Cortex of kidney (tissue), 1 donor: ENCODE measurements at places on chromosomes 3 and 15.

GRCh38 chr15:65106011-65106590 lies 8.9 kb downstream of the UBAP1L start:
- no peak for DNase-seq

GRCh38 chr3:176296066-176296597 lies 901.1 kb downstream of the TBL1XR1 start:
- DNase-seq: no peak

- DNase-seq: no peak
Measured at GRCh38 chr15:28265334-28266019, 56.5 kb downstream of the HERC2 start.

DNA sequence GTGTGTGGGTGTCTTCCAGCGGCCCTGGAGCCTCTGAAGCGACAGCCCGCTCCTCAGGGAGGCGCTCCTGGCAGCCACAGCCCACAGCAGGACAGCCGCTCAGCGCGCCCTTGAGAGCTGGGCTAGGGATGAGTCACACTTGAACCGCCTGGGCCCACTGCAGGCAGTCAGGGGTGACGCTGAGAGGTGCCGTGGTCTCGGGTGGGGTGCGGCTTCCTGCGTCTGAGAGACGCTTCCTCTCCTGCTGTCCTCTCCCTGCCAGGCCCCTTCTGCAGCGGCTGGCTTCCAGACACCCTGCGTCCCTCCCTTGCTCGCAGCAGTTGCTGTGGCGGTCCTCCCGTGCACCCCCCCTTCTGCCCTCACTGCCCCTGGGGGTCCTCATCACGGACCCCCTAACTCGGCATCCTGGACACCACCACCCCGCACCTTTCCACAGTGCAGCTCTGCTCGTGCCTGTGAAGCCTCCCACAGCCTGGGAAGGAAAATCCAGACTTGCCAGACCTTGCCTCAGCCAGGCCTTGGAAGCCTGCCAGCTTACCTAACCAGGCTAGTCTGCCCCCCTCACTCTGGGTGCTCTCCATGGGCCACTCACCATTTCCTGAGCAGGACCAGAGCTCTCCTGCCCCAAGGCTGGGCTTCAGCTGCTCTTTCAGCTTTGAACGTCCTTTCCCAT lies 1.1 kb upstream of the SPTBN5 start:
- no peak for DNase-seq

GRCh38 chr3:89261673-89262072 lies 154.3 kb downstream of the EPHA3 start:
- no peak for DNase-seq

GRCh38 chr3:4476496-4476895 lies 9.4 kb upstream of the SUMF1 start:
- DNase-seq: no peak

DNA sequence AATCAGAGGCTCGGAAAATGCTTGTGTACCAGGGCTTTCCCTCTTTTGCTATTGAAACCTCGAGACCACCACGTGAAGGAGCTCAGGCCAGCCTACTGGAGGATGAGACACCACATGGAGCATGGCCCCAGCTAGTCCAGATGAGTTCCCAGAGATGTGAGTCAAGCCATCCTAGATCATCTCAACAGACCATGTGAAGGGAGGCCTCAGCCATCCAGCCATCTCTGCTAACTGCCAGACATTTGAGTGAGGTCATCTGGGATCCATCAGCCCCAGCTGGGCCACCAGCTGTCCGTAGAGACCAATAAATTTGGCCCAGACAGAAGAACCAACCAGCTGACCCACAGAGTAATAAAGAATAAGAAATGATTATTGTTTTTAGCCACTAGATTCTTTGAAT lies 62.8 kb upstream of the PROK2 start:
- DNase-seq: no peak

GRCh38 chr3:74127256-74127655 lies 487.2 kb downstream of the CNTN3 start:
- DNase-seq: no peak

DNA sequence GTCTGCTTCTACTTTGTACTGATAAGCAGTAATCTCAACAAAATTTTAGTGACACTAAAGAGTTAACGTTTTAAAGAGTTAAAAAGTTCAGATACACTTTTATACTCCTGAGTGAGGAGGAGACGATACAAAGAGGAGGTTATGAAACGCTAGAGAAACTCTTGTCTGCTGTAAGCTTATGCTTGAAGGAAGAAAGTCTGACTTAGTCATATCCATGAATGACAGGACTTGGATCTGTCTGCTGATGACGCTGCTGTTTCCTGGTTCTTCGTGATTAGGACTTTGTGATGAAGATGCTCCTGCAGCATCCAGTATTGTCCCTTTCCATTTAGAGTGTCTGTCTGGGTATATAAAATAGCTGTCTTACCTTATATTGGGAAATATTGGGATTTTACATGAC lies 15.8 kb downstream of the TCF12 start:
- no peak for DNase-seq

GRCh38 chr3:21898316-21898715 lies 147.3 kb upstream of the ZNF385D start:
- no peak for DNase-seq

DNA sequence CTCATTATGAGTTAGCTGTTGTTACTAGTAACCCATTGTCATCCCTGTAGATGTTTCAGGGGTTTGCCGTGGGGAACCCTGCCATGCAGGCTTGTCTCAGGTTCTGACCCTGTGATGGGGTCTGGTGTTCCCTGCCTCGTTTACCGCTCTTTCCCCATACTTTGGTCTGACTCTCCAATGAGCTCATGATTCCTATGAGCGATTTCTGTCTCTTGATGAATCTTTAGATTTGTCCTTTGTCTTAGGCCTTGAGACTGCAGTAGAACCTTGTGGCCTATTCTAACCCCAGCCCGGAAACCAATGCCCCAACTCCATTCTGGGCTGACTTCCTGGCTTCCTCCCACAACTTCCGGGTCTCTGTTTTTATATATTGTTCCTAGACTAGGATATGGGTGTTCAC lies 11.3 kb upstream of the IQGAP1 start:
- DNase-seq: no peak

DNA sequence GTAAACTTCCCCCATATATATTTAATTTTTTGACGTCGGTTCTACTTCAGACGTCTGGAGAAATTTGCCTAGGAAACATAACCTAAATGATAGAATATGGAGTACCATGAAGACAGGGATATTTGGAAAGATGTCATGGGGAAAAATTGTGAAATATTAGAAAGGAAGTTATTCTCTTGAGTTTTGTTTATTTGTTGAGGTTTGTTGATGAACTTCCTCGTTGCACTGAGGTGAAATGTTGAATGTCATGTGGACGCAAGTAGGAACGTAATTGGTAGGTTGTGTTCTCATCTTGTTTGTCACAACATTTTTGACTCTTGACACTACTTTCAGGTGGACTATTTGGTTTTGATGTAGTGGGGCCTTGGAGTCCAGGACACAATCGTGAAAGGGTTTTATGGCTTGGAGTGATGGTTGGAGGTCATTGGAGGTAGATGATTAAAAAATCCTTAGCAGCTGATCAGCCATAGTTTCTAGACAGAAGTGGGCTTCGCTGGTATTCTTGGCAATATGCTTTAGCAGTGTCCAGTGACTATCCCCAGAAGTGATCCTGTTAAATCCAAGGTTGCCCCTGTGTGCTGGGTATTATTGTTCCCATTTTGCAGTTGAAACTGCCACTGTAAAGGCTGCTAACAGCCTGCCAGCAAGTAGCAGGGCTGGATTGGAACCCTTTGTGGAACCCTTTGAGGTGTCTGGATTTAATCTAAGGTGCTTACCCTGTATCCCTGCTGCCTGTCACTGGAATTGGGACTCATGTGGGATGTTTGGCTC lies 1.5 kb downstream of the ABHD5 start:
- no peak for DNase-seq

DNA sequence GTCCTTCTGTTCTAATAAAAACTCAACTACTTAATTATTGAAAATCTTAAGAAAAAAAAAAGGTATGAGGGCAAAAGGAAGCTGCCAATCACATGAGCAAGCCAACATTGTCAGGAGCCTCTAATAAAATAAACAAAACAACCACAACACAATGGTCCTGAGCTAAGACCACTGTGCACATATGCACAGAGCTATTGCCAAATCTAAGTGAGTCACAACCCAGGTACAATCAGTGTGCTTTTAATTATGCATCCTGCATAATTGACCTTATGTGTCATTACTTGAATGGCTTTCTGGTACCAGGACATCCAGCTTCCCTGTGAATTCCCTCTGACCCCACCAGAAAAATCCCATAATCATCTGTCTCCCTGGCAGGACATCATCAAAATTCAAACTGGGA lies 639.8 kb downstream of the MAGI1 start:
- DNase-seq: no peak

DNA sequence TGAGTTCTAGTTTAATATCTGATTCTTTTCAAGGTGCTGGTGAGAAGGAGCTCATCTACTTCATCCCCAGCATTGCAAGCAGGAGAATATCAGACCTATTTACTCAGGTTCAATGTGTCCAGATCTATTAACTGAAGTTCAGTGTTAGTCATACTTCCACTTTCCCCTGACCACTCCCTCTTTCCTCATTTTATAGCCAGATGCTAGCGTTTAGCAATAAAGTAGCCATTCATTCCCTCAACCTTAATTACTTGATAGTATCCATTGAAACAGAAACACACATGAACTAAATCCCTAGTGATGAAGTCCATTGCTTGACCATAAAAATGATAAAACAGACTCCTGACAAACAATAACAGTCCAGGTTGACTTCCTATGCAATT lies 60.0 kb downstream of the RPL22L1 start:
- no peak for DNase-seq

- no peak for DNase-seq
Measured at GRCh38 chr3:10494180-10494579, 11.2 kb downstream of the ATP2B2 start.

- no peak for DNase-seq
Measured at GRCh38 chr3:69505770-69506407, 120.0 kb upstream of the FRMD4B start.

- DNase-seq: no peak
Measured at GRCh38 chr3:12977117-12977808, 96.0 kb downstream of the IQSEC1 start.

- no peak for DNase-seq
Measured at GRCh38 chr3:9247361-9247940, 2.0 kb downstream of the SRGAP3 start.

DNA sequence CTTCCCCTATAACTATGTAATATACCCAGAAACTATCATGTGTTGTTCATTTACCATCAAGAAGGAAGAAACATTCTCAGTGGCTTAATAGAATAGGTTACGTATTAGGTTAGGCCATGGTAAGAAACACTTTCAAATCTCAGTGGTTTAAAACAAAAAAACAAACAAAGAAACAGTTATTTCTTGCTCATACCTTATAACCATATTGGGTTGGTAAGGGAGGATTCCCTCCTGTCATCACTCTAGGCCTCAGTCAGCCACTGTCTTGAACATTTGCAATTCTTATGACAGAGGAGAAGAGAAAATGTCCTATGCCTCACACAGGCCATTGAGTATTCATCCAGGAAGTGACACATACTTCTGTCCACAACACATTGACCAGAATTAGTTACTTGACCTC lies 727.7 kb upstream of the NECTIN3 start:
- no peak for DNase-seq

DNA sequence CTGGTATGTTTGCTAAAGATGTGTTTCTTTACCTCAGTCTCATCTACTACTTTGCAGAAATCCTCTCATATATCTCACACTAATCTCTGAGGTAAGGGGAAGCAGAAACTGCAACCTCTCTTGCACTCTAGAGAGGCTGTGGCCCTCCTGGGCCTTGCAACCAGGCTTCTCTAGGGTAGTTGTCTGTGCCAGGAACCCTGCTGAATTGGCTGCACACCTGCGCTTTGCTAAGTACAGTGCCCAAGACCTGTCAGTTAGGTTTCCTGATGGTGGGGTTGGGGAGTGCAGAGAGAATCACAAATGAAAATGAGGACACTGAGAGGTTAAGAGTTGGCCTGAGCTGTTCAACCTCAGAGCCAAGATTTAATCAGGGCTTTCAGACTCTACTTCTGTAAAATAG lies 117.2 kb upstream of the PLXNA1 start:
- no peak for DNase-seq

GRCh38 chr3:183252973-183253527 lies at the start of gene B3GNT5:
Gene B3GNT5 (plus strand): TSS chr3:183253253. CDS start chr3:183269799, 16,546 bp downstream.
- no peak for DNase-seq

GRCh38 chr3:60514085-60514649 lies 737.1 kb downstream of the FHIT start:
- DNase-seq: no peak

DNA sequence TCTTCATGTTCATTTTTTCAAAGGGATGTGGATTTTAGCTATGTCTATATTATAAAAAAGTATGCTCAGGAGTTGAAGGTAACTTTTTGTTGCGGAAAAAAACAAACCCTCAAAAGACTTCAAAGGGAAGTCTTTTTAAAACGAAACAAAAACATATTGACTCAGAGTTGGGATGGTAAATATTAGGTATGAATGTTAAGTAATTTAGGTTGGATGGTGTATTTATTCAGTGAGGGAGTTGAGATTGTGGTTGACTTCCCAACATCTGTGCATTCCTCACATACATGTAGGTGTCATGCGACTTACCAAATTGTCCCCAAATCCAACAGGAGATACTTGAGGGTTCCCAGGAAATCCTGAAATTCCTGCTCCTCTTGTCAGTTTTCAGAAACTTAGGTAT lies 32.7 kb upstream of the PLSCR5 start:
- DNase-seq: no peak

DNA sequence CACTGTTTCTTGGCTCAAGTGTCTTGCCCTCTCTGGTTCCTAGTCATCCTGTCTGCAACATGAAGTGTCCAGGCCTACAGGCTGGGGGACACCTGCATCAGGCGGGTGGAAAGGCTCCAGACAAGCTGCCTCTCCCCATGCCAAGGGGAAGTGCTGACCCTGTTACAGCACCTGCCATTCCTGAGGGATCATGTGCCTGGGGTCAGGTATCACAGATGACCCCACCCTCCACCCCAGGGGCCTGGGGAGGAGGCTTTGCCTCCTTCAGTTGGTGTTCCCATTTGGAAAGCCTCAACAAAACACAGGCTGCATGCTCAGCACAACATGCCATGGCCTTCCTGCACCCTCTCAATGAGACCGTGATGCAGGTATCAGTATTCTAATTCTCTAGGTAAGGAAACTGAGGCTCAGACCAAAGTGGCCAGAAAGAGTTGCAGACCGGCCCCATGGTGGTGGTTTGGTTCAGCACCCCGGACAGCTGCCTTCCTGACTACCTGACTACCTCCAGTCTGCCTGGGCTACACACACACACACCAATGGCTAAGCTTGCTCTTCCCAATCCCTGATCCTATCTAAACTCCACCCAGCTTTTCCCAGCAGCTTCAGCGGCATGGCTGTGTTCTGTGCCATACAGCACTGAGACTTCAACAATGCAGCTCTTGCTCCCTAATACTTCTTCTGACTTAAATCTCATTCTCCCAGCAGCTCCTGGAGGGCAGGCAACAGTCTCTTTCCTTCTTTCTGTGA lies 69.7 kb upstream of the LINGO1 start:
- no peak for DNase-seq

- no peak for DNase-seq
Measured at GRCh38 chr3:195715134-195715533, 5.6 kb upstream of the MUC20 start.

GRCh38 chr15:80597076-80597475 lies 98.0 kb upstream of the ABHD17C start:
- DNase-seq: no peak

GRCh38 chr3:111215481-111215880 lies 143.9 kb downstream of the NECTIN3 start:
- no peak for DNase-seq

- no peak for DNase-seq
Measured at GRCh38 chr3:30332196-30333021, 274.0 kb upstream of the TGFBR2 start.

GRCh38 chr15:25060996-25061620 lies 106.3 kb downstream of the SNRPN start:
- no peak for DNase-seq
